ENCODE measurements at places on chromosomes 7 and 10.
A peak's percentile ranks its signal among the peaks of the same experiment; 100 is the strongest.

DNA sequence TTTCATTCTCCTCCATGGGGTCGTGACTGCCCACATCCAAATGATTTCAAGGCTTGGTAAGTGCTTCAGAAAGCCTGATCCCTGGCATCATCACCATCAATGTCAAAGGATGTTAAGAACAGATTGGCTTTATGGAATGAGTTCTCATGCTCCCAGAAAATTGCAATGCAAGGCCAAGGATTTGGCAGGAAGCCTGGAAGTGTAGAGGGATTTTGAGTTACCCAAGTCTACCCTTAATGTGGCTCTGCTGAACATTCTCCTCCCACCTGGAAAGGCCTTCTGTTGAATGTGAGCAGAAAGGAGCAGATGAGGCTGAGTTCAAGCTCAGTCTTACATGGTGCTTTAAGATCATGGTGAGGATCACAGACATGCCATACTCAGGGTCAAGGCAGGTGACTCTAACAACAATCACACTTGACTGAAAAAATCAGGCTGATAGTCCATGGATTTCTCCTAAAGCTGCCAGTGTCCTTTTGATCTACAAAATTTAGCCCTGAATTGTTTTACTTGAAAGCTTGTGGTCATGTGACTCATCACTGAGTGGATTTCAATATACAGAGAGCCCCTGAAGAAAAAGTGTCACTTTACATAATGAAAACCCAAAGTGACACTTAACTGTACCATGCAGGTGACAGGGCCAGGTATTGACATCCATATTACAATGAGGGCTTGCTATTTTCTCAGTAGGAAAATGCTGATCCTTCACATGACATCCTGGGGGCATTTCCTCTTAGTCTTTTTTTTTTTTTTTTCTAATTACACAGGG lies 111.1 kb upstream of the PDLIM1 start:
- H3K4me1 ChIP-seq, result no peaks in the 10 kb centered on the region
- no peak overlapping the region for H3K27ac ChIP-seq
- H3K36me3 ChIP-seq, result no peaks in the 10 kb centered on the region
- DNase-seq, result no peak
- H3K4me3 ChIP-seq, result no peak overlapping the region

- peak overlapping the region; percentile 44 for H3K27ac ChIP-seq
- peaks cover 79% of the 10 kb centered on the region for H3K27me3 ChIP-seq
- DNase-seq, result no peak
- peaks cover 10% of the 10 kb centered on the region for H3K36me3 ChIP-seq
- peak overlapping the region; percentile 3 for H3K4me3 ChIP-seq
These were observed 9.4 kb upstream of the GATA3 start for GRCh38 chr10:8044908-8045725.

DNA sequence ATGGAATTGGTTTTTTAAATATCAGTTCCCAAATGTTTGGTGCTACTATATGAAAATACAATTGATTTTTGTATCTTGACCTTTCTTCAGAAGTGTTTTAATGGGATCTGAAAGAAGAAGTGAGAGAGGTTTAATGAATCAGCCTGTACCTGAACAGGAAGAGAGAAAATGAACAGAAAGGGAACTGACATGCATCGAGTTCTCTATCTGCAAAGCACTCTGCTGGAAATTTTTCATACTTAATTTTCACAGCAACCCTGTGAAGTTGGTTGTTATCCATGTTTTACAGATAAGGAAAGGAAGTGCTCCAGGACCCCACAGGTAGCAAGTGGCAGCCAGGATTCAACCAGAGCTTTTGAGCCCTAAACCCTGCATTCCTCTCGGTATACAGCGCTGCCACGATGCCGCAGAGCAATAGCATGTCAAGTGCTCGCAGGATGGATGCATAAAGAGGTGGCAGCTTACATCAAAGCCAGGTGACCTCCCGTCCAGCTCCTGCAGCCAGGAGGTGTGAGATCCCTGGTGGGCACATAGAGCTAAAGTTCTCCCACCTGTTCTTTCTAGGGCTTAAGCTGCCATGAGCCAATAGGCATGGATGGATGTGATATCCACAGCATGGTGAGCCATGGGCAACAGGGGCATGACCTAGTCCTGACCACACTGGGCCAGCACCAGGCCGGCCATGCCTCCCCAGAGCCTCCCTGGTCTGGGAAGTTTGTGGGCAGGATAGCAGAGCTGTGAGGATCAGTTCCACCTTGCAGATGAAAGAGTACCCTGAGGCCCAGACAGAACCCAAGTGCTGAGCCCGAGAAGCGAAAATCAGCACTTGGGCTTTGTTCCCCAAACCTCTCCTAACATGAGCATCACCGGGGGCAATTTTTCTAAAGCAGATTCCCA lies 57.2 kb downstream of the CALML3 start:
- H3K36me3 ChIP-seq, result no peaks in the 10 kb centered on the region
- H3K27ac ChIP-seq, result peak overlapping the region; percentile 74
- DNase-seq, result peak; percentile 23
- H3K4me1 ChIP-seq, result peaks cover 52% of the 10 kb centered on the region

DNA sequence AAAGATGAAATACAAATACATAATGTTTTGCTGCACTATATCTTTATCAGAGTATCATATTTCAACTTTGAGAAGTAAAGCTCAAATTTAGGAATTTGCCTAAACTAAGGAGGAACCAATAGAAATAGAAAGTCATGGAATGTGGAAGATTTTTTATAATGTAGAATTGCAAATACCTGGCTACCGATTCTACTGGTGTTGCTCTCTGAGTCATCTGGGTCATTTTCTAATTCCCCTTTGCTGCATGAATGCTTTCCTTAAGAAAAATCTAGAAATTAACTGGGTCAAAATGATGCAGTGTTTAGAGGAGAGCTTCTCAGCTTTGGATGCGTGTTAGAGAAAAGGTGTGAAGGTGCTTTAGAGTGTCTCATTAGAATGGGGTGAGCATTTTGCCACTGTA lies 568.9 kb upstream of the ANKRD30A start:
- no peak overlapping the region for H3K27ac ChIP-seq
- DNase-seq, result no peak
- H3K4me3 ChIP-seq, result no peak overlapping the region
- H3K4me1 ChIP-seq, result no peaks in the 10 kb centered on the region
- H3K36me3 ChIP-seq, result no peaks in the 10 kb centered on the region
- H3K27me3 ChIP-seq, result peaks cover 11% of the 10 kb centered on the region

GRCh38 chr7:85705076-85705475 lies 518.2 kb upstream of the SEMA3D start:
- H3K4me1 ChIP-seq, result no peaks in the 10 kb centered on the region
- no peak overlapping the region for H3K27ac ChIP-seq
- no peak overlapping the region for H3K4me3 ChIP-seq
- no peak for DNase-seq

- no peak overlapping the region for H3K4me3 ChIP-seq
- H3K4me1 ChIP-seq, result no peaks in the 10 kb centered on the region
- no peak for DNase-seq
- H3K27ac ChIP-seq, result no peak overlapping the region
- peaks cover 9% of the 10 kb centered on the region for H3K27me3 ChIP-seq
These were observed 39.0 kb downstream of the TFAM start for GRCh38 chr10:58424176-58424575.

DNA sequence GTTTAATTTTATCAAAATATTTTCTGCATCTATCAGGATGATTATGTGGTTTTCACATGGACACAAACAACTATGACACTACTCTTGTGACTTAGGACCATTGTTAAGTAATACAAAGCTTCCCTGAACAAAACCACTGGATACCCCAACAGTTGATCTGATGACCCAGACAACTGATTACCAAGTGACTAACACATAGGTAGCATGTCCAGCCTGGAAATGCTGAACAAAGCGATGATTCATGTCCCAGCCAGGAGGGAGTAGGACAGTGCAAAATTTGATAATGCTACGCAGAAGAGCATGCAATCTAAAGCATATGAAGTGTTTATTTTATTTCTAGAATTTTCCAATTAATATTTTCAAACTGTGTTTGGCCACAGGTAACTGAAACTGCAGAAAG lies 8.9 kb upstream of the PNLIP start:
- no peaks in the 10 kb centered on the region for H3K4me1 ChIP-seq
- no peak for DNase-seq
- no peaks in the 10 kb centered on the region for H3K36me3 ChIP-seq
- H3K27me3 ChIP-seq, result peaks cover 3% of the 10 kb centered on the region
- H3K27ac ChIP-seq, result no peak overlapping the region

DNA sequence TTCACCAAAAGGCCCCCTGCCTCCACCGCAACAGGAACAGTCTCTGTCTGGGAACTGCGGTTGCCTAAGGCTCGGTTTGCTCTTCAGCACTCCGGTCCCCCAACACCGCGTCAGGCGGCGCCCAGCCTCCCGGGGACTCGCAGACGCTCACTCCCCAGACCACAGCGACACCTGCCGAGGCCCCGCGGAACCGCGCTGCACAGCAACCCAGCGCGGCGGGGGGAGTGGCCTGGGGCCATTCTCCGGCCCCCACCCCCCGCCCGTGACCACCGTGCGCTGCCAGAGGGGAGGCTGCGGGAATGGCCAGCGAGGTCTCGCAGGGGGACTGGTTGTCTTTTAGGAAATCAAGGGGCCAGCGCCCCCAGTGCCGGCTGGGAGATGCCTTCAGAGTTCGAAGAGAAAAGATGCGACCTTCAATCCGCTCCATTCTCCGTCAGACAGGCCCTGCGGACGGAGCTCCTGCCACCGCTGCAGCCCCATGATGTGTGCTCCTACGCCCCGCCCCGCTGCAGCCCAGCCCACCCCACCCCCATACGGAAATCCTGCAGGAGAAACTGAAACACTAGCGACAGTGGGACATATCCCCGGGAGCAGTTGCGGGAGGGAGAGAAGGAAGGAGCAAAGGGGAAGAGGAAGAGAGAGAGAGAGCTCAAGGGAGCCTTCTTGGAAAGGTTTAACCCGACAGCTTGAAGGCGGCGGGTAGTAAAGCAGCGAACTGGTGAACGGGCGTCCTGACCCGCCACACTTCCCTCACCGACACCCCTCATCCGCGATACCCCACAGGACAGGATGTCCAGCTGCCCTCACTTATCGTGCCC lies 137.4 kb upstream of the CDCA7L start:
- H3K27me3 ChIP-seq, result peaks cover 14% of the 10 kb centered on the region
- peaks cover 6% of the 10 kb centered on the region for H3K4me1 ChIP-seq
- no peaks in the 10 kb centered on the region for H3K36me3 ChIP-seq
- DNase-seq, result peak; percentile 90
- peak overlapping the region; percentile 92 for H3K4me3 ChIP-seq
- H3K27ac ChIP-seq, result peak overlapping the region; percentile 88
